ENCODE measurements at places on chromosomes 2 and 18. TPM values are rescaled to one million over a fixed set of nuclear protein-coding genes. Genes with fewer than 3 reads are reported as not detected.
A peak's percentile ranks its signal among the peaks of the same experiment; 100 is the strongest.

The SULT1C4 gene
- total RNA-seq = 0.79 TPM

- no peak for DNase-seq
Measured at GRCh38 chr2:152176113-152176714, 651 bp upstream of the STAM2 start.

The GATA6 gene
- 76.3 TPM for total RNA-seq

- no peak for DNase-seq
Measured at GRCh38 chr2:147346142-147346541, 498.7 kb upstream of the ACVR2A start.

The DLX2 gene
- total RNA-seq = not detected

GRCh38 chr2:85741833-85742455 is 11.8 kb upstream of the ATOH8 start:
- peak; percentile 51 for DNase-seq

The MC5R gene
- not detected for total RNA-seq

- DNase-seq = no peak
Measured at GRCh38 chr18:11976315-11977152, 4.8 kb upstream of the IMPA2 start.

GRCh38 chr18:68221111-68221724 is 493.7 kb downstream of the TMX3 start:
- DNase-seq = no peak

GRCh38 chr18:12048010-12048826 is 45.4 kb upstream of the ANKRD62 start:
- DNase-seq = no peak

DNA sequence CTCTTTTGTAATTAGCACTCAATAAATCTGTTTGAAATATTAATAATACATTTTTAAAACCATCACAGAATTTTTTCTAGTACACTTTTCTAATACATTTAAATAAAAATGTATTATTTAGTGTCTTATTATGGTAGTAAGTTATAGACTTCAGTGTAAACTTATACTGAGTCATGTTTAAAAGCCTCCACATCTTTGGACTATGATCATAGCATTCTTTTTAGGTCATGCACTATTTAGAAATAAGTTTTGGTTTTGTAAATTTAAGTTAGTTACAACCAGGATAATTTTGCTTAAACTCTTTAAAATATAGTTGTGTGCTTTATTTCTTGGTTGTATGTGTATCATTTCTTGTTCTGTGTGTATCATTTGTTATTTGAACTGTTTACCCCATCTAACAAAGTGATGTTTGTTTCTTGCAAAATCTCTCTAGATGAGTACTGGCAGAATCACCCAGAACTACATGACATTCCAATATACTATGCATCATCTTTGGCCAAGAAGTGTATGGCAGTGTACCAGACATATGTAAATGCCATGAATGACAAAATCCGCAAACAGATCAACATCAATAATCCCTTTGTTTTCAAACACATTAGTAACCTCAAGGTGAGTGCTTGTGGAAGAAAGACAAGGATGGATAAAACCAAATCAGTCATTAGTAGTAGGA is 16.7 kb downstream of the CPSF3 start:
- DNase-seq = no peak

DNA sequence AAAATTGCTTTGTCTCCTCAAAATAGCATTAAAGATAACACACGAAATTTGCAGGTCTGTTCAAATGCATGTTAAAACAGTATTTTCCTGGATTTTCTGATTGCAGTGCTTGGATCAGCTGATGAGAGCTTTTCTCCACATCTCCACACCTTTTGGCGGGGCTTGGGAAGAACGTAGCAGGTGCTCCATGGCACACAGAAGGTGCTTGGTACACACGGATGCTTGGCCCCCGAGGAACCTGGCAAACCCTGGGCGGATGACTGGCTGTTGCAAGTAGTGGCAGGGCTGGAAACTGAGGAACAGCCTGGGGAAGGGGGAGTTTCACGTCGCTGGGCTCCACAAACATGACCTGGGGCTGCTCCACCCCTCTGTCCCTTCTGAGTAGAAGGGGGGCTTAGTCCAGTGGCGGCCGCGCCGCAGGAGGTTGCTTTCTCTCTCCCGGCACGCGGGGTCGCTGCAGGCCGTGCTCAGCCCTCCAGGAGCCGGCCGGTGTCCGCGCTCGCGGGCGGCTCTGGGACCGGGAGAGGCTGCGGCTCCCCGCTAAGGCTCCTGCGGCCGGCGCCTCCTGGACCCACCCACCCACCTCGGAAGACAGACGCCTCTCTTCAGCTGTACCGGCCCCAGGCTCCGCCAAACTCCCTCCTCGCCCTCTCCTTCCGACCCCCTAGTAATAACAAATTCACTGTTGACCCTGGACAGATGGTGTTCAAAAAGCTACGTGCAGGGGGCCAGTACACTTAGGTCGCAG is 69.3 kb downstream of the MARCO start:
- DNase-seq = peak; percentile 39

DNA sequence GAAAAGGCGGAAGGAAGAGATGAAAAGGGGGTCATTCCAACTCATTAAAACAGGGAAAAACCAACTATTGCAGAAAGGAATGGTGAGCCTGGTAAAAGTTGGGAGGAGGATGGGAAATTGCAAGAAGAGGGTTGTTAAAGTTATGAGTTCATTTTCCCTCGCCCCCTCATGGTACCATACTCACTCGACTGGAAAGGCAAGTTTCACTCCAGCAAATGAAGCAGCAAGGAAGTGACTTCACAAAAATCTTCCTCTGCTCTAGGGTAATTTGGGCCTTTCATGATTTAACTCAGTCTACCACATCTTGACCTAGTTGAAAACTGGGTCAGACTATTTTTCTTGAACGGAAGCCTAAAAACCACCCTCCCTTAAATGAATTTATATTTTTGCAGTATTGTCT is 22.8 kb upstream of the DAW1 start:
- DNase-seq = peak; percentile 30

DNA sequence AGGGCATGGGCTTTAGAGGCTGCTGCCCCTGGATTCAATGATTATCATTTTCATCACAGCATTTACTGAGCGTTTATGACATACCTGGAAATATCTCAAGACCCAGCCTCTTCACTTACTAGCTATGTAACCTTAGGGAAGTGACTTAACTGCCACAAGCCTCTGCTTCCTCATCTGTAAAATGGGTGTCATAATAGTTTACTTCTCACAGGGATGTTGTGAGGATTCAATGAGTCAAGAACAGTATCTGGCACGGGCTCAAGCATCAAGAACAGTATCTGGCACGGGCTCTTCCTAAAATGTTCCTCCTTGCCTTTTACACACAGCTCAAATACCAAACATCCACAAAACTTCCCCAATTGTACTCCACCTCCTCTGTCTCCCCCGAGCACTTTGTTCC is 31.4 kb downstream of the LGALSL start:
- DNase-seq = no peak

GRCh38 chr2:127853671-127854070 is 4.3 kb downstream of the POLR2D start:
- DNase-seq = no peak

The TSPYL6 gene
- not detected for total RNA-seq

GRCh38 chr18:3358310-3358709 is 91.7 kb upstream of the TGIF1 start:
- no peak for DNase-seq

The ABCG8 gene
- not detected for total RNA-seq

DNA sequence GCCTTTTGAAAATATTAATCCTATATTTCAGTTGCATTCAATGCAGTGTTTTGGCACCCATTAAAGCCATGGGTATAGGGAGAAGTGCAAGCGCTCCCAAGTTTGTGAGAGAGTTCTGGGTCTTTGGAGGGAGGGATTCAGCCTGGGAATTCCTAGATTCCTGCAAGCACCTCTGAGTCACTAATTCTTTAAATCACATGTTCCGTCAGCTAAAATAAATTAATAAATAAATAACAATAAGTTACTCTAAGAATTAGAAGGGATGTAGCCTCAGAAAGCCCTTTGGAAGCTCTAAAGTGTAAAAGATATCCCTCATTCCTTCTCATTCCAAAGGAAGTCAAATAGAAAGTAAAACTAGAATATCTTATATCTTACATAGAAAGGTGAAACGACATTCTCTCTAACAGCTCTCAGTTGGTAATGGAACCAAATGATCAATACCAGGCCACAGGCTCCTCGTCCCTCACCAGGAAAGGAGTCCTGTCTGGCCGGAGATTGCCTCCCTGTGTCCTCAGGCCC is 222.4 kb upstream of the RBBP8 start:
- no peak for DNase-seq

DNA sequence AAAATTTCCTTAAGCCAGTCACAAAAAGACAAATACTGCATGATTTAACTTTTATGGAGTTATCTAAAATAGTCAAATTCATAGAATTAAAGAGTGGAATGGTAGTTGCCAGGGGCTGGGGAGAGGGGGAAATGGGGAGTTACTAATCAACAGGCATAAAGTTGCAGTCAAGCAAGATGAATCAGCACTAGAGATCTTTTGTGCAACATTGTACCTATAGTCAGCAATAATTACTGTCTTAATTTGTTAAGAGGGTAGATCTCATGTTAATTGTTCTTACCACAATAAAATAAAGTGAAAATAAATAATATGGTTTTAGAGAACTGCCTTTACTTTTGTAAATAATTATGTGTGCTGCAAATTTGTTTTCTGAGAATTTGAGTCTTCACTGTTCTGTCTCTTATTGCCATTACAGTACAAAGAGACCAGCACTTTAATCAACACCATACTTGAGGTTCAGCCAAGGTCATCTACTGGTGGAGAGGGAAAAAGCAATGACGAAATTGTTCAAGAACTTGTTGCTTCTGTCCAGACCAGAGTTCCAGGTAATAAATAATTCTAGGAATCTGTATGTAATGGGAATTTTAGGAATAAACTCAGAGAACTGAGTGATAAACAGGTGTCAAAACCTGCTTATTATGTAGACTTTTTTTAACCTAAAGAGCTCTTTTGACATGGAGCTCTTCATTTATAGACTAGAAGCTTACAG is 75.5 kb downstream of the TRABD2A start:
- no peak for DNase-seq

DNA sequence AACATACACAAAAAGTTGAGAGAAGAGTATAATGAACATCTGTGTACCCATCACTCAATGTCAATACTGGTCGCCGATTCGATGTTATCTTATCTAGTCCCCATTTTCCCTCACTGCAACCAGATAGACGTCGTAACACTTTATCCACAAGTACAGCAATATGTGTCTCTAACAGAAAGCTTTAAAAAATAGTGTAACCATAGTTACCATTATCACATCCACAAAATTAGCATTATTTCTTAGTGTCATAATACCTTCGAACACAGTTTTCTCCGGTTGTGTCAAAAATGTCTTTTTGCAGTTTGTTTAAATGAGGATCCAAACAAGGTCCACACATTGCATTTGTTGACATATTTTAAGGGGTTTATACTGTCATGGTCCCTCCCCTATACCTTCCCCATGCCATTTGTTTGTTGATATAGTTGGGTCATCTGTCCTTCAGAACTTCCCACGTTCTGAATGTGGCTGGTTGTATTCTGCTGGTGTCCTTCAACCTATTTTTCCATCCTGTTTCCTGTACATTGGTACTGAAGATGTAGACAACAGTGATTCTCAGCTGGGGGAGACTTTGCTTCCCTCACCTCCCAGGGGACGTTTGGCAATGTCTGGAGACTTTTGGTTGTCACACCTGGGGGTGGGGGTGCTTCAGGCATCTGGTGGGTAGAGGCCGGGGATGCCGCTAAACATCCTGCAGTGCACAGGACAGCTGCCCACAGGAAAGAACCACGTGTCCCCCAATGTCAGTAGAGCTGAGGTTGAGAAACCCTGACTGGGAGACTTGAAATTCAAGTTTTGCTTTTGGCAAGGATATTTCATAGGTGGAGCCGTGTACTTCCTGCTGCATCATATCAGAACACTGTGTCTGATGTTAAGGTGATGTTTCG is 72.7 kb upstream of the SPRED2 start:
- DNase-seq = no peak
